ENCODE measurements at places on chromosomes 2 and 18.

DNA sequence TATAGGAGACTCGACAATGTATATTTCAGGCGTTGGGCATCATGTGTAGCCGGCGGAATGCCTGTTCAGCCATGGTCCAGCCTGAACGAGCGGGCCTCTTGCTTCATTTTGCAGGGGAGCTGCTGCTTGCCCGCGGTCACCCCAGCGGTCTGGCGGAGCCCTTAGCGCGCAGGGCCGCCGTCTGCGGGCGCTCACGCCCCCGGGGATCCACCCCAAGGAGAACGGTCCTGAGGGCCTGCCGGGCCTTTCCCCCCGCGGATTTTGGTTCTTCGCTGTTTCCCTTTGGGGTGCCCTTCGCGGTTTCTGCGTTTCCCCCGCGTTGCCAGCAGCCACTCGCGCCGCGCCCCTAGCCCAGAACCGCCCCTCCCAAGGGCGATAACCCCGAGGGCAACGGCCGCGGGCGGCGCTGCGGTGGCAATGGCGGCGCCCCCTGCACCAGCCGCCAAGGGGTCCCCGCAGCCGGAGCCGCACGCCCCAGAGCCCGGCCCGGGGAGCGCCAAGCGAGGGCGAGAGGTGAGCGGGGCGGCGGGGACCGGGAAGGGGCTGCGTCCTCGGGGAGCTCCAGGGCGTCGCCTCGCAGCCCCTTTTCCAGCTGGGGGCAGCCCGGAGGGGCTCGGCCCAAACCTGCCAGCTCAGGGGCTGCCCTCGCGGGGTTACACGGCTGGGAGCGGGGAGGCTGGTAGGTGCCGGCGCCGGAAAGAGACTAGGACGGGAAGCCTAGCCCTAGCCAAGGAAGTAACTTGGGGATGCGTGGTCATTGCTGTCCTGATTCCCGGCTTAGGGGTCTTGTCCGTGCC lies at the start of gene MFSD2B:
Gene MFSD2B (plus strand): TSS at position 406 of the 797 bp plus-strand sequence. CDS start 12 bp downstream, at position 418.
- no peak for DNase-seq

- no peak for DNase-seq
These were observed 4.6 kb downstream of the TMEM163 start for GRCh38 chr2:134714228-134714627.

DNA sequence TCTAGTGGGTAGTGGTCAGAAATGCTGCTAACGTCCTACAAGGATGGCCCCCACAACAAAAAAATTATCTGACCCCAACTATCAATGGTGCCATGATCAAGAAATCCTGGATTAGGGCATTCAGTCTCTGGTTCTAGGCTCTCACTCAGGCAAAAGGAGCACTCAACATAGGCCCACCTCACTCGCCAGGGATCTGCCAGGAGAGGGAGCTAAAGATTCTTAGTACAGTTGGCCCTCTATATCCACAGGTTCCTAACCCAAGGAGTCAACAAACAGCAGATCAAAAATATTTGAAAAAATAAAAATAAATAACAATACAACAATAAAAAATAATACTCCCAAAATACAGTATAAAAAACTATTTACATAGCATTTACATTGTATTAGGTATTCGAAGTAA lies 10.0 kb downstream of the SLC4A5 start:
- no peak for DNase-seq

- no peak for DNase-seq
These were observed 70.3 kb upstream of the IL1R2 start for GRCh38 chr2:101921319-101921952.

GRCh38 chr18:52283927-52284326 lies 56.1 kb upstream of the DCC start:
- no peak for DNase-seq

GRCh38 chr18:60568220-60568619 lies 195.6 kb upstream of the MC4R start:
- DNase-seq, result no peak

DNA sequence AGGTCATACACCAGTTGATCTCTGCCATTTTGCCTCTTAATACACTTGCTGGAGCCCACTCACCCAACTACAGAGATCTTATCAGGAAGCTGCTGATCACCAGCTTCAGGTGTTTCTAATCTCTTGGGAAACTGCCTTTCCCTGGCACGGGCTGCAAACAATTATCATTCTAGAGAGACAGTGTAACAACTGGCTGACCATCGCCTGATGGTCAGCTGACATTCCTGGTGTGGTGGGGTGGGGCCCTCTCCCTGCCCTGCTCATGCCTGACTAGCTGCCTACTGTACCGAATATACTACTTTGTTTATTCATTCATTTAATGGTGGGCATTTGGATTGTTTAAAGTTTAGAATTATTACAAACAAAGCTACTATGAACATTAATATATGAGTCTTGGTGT lies 311.5 kb downstream of the CBLN2 start:
- no peak for DNase-seq

DNA sequence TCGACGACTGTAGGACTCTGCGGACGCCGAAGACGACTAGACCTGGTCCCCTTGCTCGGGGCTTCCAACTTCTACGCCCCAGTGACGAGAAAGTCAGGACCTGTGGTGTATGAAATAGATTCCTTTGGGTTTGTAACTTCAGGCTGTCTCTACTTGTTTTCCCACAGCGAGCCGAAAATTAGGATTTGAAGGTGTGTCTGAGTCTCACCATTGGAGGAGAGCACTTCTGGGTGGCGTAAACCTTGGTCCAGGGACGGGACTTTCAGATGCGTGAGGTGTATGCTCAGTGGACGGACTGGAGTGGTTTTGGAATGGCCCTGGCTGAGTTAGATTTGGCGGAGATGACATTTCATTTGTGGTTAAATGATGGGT lies 1.3 kb downstream of the BIRC6 start:
- no peak for DNase-seq

- DNase-seq, result no peak
These were observed 163.6 kb downstream of the C1D start for GRCh38 chr2:67899187-67899586.

- DNase-seq, result no peak
These were observed 220.5 kb downstream of the PMAIP1 start for GRCh38 chr18:60120231-60120750.

- no peak for DNase-seq
These were observed 3.3 kb upstream of the SRBD1 start for GRCh38 chr2:45614330-45614729.

- no peak for DNase-seq
These were observed 354.6 kb upstream of the SETBP1 start for GRCh38 chr18:44325903-44326635.

- DNase-seq, result no peak
These were observed 62.7 kb upstream of the NT5C1B start for GRCh38 chr2:18651842-18652774.

GRCh38 chr2:38672445-38673391 lies 6.8 kb downstream of the GALM start:
- no peak for DNase-seq

DNA sequence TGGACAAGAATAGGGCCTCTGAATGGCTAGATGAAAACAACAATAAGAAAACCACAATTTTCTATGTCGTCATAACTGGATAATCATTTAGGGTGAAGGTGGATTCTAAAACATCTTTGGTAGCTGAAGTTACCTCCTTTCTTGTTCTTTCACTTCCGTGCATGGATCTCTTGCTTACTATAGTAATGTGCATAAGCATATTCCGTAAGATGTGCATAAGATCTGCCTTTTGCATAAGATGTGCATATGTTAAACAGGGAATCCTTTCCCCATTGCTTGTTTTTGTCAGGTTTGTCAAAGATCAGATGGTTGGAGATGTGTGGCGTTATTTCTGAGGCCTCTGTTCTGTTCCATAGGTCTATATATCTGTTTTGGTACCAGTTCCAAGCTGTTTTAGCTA lies 353.6 kb downstream of the MTX2 start:
- DNase-seq, result no peak

- no peak for DNase-seq
These were observed 23.2 kb downstream of the PLCL1 start for GRCh38 chr2:197827618-197828017.

- no peak for DNase-seq
These were observed 102.6 kb downstream of the POLR1A start for GRCh38 chr2:86003104-86003503.

DNA sequence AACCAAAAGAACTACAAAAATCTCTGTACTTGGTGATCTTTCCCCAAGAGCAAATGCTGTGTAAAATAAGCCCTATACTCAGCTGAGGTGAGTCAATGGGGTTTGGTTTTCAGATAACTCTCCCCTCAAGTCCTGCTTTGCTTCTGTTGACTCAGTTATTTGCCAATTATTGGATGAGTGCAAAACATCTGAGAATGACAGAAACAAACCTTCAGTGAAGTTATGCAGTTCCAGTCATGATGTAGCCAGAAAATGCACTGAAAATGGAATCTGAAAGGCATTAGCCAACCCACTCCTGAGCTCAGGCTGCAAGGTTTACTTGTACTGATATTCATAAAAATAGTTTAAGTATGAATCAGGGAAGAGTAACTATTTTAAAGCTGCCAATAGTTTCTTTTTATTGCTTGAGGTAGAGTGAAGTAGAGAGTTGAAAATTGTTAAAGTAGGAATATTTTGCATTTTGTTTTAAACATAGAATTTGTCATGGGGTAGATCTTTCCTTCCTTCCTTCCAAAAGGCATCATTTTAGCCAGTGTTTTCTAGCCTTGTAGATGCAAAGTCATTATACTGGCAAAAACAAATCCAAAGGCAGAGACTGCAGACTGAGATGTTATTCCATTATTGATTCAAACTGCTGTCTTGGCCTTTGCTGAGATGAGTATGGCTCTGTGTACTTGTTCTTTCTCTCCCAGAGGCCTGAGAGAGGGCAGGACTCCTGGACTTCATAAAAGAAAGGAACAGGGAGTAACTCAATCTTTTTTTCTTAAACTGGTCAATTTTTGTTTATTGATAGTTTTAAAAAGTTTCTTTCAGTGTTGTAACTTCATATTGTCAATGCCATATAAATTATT lies 215.3 kb downstream of the RND3 start:
- DNase-seq, result no peak

DNA sequence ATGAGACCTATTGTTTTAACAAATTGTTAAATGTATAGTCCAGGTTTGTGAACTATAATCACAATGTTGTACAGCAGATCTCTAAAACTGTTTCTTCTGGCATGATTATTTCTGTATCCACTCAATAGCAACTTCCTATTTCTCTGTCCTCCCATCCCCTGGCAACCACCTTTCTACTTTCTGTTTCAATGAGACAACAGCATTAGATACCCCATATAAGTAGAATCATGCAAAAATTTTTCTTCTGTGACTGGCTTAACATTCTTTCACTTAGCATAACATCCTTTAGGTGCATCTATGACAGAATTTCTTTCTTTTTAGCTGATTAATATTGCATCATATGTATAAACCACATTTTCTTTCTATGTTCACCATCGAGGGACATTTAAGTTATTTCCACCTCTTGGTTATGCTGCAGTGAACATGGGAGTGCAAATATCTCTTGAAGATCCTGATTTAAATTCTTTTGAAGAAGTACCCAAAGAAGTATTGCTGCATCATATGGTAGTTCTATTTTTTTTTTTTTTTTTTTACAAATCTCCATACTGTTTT lies 713.5 kb downstream of the LRP1B start:
- no peak for DNase-seq

GRCh38 chr18:23422751-23423418 lies 30.2 kb upstream of the RIOK3 start:
- no peak for DNase-seq
